Stimulated activated CD4-positive, alpha-beta T cell treated with anti-CD3 and anti-CD28 coated beads, TNF-alpha, amount 100 ng/mL, for 48 hours (primary cell): ENCODE measurements at places on chromosomes 12 and 14.

- peak; percentile 82 for DNase-seq
These were observed 7.3 kb upstream of the IFI27L2 start for GRCh38 chr14:94136575-94137331.

DNA sequence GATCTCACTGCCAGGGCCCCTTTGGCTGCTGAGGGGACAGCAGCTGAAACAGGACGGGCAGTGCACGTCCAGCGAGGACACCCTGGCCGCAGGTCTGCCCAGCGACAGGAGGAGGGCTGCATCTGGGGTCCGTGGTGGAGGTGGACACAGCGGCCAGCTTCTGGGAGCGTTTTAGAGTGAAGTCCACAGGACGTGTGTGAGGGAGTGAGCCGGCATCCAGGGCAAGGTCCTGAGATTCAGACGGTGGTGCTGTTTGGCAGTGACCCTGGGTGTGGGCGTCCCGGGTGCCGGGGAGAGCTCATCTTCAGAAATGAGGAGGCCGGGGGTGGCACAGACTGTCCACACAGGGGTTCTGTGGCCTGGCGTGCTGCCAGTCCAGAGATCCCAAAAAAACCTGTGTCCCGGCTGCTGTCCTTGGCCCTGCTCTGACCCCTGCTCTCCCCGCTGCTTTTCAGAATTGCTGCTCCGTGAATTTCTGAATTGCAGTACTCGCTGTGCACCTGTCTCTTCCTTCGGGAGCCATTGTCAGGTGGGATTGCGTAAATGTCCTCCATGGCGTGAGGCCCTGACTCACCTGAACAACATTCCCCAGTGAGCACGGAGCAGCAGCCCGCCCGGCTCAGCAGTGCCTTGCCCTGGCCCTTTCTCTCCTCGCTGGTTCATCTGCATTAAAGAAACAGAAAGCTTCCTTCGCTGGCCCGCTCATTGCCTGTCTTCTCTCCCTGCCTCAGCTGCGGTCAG is 183.5 kb upstream of the C14orf180 start:
- no peak for DNase-seq

- no peak for DNase-seq
These were observed 31.2 kb upstream of the IGF1 start for GRCh38 chr12:102511575-102511974.

GRCh38 chr12:81296556-81297305 is 218.9 kb downstream of the ACSS3 start:
- DNase-seq: no peak

GRCh38 chr14:103007555-103007954 is 49.8 kb downstream of the CDC42BPB start:
- DNase-seq: no peak

DNA sequence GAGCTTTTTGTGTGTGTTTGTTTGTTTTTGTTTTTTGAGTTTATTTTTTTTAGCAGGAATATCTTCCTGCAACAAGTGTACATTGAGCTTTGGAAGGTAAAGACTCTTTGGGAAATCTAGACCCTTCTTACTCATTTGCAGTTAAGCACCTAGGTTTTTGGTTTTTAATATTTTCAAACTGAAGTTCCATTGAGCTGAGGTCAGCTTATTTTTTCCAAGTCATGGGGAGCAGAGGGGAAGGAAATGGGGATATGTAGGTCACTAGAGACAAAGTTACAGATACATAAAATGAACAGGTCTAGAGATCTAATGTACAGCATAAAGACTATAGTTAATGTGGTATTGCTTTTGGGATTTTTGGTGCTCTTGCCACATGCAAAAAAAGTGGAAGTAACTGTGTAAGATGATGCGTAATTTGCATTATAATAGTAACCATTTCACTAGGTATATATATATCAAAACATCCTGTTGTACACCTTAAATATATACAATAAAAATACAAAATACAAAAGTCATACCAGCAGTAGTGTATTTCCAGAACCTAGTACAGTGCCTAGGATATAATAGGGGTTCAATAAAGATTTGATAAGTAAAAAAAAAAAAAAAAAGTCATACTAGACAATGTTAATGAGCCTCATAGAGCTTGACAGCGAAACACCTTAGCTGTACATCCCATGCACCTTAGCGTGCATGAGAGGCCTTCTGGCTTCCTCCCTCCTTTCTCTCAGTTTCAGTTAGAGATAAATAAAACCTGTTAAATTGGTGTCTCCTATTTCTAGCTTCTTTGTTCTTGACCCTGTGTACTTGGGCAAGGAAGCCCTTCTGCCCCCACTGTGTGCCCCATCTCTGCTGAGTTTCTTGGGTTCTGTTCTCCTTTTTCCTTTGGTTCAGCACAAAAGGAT is 22.7 kb downstream of the CGRRF1 start:
- DNase-seq: no peak

DNA sequence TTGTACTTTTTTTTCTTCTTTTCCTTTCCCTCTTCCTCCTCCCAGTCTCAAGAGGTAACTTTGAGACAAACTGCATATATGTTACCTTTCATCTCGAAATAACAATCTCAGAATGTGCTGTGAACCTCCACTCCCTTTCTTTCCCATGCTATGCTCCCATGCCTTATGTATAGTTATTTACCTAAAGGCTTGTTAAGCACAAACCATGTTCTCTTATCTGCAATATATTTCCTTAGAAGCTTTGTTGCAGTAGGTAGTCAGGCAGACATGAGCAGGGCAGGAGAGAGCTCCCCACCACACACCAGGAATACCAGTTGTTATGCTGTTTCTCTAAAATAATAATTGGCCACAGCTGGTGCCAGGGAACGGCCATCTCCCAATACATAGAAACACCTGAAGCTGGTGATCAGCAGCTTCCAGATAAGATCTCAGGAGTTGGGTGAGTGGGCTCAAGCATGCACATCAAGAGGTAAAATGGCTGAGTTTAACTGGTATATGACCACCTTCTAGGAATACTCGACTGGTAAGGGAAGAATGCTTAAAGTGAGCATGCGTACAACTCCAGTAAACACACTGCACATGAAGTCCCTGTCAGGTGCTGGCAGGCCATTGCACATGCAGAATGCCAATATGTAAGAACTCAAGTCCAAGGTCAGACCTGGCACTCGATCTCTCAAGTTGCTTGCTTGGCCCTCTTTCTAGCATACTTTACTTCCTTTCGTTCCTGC is 14.8 kb upstream of the DHRS2 start:
- DNase-seq: no peak

GRCh38 chr12:49873361-49873934 is 30.3 kb downstream of the FAIM2 start:
- DNase-seq: no peak

DNA sequence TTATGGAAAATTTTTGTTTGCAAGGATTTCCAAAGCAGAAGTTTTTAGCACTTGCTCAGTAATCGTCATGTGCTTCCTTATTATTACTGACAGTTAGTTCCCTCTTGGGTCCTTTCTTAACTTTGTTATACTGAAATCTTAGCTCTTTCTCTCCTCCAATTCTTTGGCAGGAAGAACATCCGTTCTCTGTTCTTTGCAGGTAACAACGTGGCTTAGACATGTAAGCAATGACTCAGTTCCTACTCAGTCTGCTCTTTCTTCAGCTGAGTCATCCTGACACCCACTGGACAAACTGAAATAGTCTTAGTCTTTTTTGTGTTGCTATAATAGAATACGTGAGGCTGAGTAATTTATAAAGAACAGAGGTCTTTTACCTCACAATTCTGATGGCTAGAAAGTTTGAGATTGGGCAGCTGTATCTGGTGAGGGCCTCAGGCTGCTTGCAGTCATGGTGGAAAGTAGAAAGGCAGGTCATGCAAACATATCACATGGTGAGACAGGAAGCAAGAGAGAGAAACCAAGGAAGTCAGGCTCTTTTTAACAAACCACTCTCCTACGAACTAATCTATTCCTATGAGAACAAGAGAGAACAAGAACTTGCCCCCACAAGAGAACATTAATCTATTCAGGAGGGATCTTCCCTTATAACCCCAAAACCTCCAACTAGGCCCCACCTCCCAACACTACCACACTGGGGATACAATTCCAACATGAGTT is 49.2 kb downstream of the TESPA1 start:
- no peak for DNase-seq
